ENCODE measurements at places on chromosomes 3 and 15.

GRCh38 chr3:175778994-175779393 lies 919.9 kb downstream of the NAALADL2 start:
- DNase-seq, result no peak

DNA sequence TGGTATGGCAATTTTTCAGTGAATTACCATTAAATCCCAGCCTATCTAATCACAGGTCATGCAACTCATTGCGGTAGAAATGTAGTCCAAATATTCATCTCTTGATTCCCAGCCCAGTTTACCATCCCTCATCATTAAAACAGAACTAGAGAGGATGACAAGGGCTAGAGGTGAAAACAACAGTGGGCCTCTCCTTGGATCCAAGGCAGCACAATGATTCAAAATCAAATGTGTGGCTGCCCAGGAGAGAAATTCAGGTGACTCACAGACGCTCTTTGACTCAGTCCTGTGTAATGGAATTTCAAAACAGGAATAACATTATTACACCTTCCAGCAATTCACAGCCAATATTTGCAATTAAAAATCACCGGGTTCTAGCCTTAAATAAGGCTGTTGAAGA lies 246.5 kb downstream of the TBL1XR1 start:
- DNase-seq, result no peak

- no peak for DNase-seq
Observed at GRCh38 chr15:77057685-77058084, 13.2 kb downstream of the TSPAN3 start.

DNA sequence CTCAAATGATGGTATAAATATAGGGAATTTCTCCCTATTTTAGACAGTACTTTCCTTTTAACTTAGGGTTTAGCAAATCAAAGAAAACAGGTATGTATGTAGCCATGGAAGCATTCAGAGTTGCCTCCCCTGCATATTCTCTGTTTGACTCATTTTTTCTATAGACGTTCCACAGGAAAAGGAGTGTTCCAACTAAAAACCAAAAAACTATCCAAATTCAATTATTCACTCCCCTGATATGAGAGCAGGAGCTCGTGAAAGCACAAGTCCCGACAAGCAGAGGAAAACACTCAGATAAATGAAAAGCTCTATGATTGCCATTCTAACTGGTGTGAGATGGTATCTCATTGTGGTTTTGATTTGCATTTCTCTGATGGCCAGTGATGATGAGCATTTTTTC lies 119.5 kb downstream of the FRMD5 start:
- DNase-seq, result no peak

GRCh38 chr15:29455055-29455454 lies 185.4 kb upstream of the NSMCE3 start:
- DNase-seq, result no peak

GRCh38 chr15:101522621-101523559 lies 33.4 kb upstream of the PCSK6 start:
- no peak for DNase-seq

GRCh38 chr3:196202516-196202970 lies 8.7 kb downstream of the ZDHHC19 start:
- no peak for DNase-seq

- DNase-seq, result no peak
Observed at GRCh38 chr3:40057786-40058185, 248.4 kb downstream of the MYRIP start.

GRCh38 chr3:140854961-140855360 lies 86.7 kb upstream of the SLC25A36 start:
- no peak for DNase-seq

DNA sequence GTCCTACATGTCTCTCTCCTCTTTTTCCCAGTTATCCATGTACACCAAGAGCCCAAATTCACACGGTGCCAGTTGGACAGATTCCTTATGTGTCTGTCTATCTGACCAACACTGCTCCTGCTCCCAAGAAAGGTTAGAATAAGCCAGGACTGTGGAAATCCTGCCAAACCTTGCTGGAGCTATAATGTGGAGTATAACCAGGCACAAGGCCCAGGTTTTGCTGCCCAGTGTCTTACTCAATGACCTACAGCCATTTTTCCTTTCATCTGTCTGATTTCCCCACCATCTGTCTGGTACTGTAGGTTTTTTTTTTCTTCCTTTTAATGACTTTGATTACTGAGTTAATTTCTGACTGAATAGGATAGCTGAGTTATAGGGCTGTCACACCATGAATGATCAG lies 26.5 kb upstream of the MINDY4B start:
- no peak for DNase-seq

DNA sequence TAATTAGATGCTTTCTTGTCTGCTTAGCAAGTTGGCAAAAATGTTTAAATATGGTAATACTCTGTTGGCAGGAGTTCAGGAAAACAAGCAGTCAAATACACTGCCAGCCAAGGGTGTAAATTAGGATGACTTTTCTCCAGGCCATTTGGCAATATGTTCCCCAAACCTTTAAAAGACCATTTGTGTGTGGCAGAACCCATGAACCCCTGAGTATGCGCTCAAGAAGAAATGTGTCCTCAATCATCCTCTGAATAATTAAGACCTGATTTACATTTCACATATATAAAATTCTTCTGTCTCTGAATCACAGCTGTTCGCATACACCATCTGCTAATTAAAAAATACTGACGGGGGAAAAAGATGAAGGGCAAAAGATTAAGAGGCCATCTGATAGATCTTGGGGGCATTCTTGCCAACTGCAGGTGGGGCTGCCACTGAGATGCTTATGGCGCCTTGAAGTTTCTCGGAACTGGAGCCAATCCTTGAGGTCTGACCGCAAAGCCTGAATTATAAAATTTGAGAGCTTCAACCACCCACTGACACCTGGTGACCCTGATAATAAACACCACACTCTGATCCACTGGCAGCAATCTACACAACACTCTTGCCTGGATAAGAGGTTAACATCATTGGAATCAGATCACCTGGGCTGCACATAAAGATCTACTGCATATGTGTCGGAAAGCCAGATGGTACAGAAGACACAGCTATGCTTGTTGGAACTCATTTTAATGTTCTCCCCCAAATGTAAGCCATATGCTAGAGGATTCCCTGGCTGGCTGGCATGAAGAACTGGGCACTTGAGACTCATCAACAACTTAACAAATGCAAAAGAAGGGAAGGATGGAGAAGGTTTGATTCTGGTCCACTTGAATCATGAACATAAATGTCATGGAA lies 190.6 kb downstream of the OSBPL10 start:
- DNase-seq, result no peak

DNA sequence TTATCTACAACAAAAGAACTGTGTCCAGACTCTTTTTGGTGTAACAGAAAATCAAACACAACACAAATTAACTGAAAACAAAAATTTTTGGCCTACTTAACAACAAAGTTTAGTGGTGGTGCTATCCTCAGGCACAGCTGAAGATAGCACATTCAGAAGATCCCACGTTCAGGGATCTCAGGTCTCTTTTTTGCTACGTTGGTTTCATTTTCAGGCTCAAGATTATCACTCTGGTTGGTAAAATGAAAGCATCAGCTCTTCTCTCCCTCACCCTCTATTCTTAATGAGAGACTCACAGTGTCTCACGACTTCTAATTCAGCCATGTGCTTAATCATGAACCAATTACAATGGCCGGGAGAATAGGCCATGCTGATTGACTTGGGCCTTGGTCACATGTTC lies 146.9 kb upstream of the PTPRG start:
- DNase-seq, result no peak

DNA sequence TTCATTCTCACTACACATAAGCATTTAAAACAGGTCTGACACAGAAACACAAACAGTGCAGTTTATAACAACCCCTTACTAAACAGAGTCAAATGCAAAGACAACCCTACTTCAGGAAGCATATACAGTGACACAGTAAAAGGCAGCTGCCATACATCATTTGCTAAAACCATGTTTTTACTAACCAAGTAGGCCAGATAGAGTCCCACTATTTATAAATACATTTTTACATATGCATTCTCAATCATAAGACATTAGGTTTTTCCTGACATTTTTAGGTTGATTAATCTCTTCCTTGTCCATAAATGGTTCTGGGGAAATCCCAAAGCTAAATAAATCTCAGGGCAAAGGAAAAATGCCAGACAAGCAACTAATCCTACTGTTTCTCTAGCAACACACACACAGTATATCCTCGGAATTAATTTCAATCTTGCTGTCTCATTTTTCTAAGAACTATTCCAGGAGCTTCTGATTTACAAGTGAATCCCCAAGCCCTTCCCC lies 39.0 kb downstream of the CHAC1 start:
- no peak for DNase-seq
